ENCODE measurements at places on chromosomes 13 and 19.

- DNase-seq: peak; percentile 36
Measured at GRCh38 chr19:32407004-32407992, 1.7 kb downstream of the DPY19L3 start.

- peak; percentile 63 for DNase-seq
Measured at GRCh38 chr19:33388725-33389420, 15.4 kb downstream of the CEBPG start.

GRCh38 chr13:38202740-38203139 is 146.9 kb upstream of the UFM1 start:
- no peak for DNase-seq

DNA sequence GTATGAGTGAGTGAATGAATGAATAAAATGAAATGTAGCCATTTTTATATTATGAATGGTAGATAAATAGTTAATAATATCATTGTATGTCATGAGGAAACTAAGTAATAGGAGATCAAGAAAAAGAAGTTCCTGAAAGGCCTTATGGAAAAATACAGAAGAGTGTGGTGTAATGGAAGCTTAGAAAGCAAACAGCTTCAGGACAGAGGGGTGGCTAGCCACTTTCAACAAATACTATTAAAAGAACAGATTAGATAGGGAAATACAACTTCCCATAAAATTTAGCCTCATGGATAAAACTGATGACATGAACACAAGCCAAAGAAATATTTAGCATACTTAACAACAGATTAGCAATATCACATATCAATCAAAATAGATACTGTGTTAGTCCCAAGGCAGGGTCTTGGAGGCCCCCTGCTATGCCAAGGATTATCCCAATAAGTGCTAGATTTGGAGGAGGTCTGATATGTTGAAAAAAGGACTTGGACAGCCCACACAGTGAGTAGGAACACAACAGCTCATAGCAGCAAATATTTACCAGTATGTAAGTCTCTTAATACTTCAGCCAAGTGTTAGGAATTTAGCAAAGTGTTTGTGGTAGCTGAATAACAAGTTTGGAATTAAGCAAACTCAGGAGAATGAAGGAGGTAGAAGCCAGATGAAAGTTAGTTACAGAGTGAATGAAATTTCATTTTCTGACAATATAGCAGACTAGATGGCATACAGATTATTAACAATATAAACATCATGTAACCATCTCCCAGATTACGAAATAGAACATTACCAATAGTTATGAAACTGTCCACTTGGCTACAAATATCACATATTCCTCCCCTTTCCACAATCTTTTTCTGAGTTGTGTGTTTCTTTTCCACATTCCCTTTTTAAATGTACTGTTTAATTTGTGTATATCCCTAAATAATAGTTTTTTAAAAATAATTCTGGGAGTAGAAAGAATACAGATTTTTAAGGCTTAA is 1632.0 kb downstream of the PCDH9 start:
- DNase-seq: no peak

DNA sequence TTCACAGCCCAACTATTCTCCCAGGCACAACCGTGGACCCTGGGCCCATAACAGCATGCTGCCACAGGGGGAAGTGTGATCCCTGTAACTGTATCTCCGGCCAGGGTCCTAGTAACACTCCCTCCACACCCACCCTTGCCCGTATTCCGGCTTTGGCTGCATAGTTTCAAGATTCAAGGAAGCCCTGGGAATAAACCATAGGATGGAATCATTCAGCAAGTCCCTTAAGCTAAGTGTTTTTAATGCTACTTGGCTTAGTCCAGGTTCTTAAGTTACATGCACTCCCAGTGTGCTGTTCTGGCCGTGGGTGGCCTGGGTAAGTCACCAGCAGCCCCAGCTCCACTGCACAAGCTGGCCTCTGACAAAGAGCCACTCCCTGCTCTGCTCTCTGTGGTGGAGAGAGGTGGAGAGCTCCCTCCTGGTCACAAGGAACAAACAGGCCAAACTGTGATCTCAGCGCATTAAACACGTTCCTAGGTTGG is 532.4 kb upstream of the SGCG start:
- DNase-seq: peak; percentile 74

GRCh38 chr13:84296401-84296800 is 414.1 kb upstream of the SLITRK1 start:
- DNase-seq: no peak

GRCh38 chr13:74324338-74324737 is 190.1 kb upstream of the KLF12 start:
- DNase-seq: no peak

- DNase-seq: no peak
Measured at GRCh38 chr13:31957772-31958171, 73.8 kb upstream of the FRY start.

DNA sequence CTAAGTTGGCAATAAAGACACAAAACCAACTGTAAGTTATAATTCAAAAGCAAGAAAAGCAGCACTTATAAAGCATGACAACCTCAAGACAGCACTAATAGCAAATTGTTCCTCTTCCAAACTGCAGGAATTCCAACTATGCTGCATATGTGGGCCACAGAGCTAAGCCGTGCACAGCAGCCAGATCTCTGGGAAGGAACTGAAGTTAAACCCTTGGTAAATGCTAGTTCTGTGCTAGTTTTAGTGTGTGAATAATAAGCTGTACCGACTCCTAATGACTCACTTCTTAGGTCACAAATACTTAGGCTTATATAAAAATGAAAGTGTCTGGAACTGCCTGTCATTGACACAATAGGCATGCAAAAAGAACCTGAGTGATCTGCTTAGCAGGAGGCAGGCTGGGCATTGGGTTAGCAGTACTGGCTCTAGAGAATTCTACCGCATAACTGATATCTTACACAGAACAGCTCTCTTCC is 21.2 kb upstream of the GTF3A start:
- DNase-seq: no peak

DNA sequence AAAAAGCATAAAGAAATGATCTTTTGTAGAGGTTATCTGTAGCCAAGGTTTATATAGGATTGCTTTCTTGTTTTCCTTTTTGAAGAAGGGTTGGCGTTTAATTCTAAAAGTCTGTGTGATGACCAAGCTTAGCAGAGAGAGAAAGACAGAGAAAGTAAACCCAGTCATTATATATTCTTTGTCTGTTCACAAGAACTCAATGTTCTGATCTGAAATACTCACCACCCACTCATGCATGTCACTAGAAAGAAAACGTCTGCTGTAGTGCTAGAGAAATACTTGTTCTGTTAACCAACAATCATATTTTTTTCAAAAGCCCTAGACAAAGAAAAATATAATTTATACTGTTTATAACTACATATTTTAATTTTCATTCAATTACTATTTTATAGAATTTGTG is 173.7 kb upstream of the SLITRK5 start:
- no peak for DNase-seq

DNA sequence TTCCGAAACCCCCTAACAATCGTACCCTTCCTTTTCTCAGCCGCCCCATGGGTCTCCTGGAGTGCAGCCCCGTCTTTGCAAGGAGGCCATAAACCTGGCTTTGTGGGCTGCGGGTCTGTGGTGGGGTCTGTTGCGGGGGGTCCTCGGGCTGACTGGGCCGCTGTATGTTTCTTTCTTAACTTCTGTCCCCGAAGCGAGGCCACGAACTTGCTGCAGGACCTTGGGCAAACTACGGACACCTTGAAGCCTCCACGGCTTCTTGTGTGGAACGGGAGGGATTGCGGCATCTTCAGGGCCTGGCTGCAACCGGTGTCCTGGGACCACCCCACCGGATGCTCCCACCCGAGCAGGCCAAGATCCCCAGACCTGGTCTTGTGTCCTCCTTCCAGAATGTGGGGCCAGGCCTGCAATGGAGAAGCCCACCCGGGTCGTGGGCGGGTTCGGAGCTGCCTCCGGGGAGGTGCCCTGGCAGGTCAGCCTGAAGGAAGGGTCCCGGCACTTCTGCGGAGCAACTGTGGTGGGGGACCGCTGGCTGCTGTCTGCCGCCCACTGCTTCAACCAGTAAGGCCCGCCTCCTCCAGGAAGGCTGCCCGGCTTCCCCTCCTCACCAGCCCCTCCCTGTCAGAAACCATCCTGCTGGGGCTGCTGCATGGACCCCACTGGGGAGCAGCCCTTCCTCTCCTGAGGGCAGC is 12.0 kb downstream of the TIMM13 start:
- no peak for DNase-seq

- no peak for DNase-seq
Measured at GRCh38 chr13:113378825-113379224, 14.9 kb upstream of the GRTP1 start.

GRCh38 chr19:1113030-1113985 is 9.5 kb downstream of the GPX4 start:
- DNase-seq: peak; percentile 96

GRCh38 chr13:113548778-113549621 is 35.6 kb upstream of the TFDP1 start:
- no peak for DNase-seq

GRCh38 chr13:104975272-104975671 is 1560.2 kb downstream of the EFNB2 start:
- no peak for DNase-seq

GRCh38 chr13:113125506-113126264 is 3.1 kb downstream of the F10 start:
- DNase-seq: no peak

DNA sequence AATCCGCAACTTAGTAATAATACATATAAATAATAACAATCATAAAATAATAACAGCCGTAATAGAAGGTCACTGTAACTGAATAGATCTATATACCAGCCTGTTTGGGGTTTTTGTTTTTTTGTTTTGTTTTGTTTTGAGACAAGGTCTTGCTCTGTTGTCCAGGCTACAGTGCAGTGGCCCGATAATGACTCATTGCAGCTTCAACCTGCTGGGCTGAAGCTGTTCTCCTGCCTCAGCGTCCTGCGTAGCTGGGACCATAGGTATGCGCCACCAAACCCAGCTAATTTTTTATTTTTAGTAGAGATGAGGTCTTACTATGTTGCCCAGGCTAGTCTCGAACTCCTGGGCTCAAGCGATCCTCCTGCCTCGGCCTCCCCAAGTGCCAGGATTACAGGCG is 950 bp downstream of the IGSF23 start:
- no peak for DNase-seq

DNA sequence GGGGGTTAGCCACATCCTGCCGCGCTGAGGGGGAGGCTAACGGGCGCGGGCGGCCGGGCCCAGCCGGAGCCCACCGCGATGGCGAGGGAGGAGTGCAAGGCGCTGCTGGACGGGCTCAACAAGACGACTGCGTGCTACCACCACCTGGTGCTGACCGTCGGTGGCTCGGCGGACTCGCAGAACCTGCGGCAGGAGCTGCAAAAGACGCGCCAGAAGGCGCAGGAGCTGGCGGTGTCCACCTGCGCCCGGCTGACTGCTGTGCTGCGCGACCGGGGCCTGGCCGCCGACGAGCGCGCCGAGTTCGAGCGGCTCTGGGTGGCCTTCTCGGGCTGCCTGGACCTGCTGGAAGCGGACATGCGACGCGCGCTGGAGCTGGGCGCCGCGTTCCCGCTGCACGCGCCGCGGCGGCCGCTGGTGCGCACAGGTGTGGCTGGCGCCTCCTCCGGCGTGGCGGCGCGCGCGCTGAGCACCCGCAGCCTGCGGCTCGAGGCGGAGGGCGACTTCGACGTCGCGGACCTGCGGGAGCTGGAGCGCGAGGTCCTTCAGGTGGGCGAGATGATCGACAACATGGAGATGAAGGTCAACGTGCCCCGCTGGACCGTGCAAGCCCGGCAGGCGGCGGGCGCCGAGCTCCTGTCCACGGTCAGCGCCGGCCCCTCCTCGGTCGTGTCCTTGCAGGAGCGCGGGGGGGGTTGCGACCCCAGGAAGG is 692 bp downstream of the RGS9BP start:
- DNase-seq: no peak

- DNase-seq: no peak
Measured at GRCh38 chr13:108193806-108194205, 21.5 kb downstream of the LIG4 start.

DNA sequence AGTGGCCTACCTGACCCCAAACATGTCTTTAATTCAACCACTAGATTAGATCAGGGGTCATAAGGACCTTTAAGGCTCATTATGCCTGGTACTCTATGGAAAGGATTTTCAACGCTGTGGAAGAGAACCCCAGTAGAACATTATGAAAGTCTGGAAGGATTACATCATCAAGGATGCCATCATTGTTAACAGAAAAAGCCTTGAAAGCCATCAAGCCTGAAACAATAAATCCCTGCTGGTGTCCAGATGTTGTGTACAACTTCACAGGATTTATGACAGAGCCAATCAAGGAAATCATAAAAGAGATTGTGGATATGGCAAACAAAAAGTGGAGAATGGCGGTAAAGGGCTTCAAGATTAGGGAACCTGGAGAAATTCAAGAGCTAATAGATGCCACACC is 59.7 kb downstream of the NAA16 start:
- DNase-seq: no peak

DNA sequence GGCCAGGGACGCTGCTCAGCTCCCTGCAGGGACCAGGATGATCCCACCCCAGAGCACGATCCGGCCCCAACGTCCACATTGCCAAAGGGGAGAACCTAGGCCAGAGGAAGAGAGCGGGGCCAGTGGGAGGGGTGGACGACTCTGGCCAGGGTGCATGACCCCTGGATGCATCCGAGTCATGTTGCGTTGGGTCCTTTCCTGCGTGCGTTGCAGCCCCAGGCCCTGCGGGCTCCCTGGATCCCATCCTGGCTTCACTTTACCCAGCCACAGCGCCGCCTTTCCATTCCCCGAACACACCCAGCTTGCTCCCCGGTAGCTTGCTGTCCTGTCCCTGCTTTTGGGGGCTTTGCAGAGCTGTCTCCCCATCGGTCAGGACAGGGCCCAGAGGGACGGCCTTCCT is 10.5 kb downstream of the PLIN4 start:
- no peak for DNase-seq

DNA sequence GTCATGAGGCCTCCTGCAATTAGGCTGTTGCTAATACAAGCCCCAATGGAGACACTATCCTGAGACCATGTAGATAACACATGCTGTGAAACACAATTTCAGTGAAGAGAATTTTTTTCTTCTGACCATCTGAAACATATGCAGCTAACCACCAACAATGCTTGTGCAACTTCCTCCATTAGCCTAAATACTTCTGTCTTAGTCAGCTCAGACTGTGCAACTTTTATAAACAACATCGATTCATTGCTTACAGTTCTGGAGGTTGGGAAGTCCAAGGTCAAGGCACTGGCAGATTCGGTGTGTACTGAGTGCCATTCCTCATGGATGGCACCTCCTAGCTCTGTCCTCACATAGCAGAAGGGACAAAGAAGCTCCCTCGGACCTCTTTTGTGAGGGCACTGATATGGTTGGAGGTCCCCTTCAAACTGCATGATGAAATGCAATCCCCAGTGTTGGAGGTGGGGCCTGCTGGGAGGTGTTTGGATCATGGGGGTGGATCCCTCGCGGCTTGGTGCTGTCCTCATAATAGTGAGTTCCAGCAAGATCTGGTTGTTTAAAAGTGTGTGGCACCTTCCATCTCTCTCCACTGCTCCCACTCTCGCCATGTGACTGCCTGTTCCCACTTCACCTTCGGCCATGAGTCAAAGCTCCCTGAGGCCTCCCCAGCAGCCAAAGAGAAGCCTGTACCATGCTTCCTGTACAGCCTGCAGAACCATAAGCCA is 27.7 kb downstream of the STK24 start:
- DNase-seq: no peak
